ENCODE measurements at places on chromosomes 3 and 15. TPM values are rescaled to one million over a fixed set of nuclear protein-coding genes. Genes with fewer than 3 reads are reported as not detected.

DNA sequence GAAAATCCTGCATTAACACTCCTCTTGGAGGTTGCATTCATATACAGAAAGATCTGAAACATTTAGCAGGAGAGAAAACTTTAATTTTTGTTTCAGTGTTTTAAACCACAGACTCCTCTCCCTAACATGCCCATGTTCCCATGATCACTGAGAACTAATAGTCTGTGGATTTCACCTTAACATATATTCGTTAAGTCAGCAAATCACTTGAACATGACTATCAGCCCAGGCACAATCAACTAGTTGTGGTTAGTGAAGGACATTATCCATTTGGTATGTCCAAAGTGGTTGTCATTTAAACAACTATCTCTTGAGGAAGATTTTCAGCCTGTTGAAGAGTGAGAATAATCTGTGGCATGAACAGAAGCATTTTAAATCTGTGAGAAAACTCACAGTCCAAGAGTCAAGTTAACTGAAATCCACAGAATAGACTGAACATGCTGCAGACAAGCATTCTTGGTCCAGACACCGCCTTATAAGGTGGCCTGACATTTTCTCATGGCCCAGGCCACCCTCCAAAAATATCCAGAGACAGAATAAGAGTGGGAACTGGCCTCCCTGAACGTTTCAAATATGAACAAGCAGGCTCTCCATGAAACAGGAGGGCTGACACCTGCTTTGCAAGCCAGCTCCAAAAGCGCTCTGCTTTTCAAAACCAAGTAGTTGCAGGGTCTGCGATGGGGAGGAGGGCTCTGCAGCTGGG lies 39.9 kb upstream of the ADCY5 start:
- DNase-seq: no peak

DNA sequence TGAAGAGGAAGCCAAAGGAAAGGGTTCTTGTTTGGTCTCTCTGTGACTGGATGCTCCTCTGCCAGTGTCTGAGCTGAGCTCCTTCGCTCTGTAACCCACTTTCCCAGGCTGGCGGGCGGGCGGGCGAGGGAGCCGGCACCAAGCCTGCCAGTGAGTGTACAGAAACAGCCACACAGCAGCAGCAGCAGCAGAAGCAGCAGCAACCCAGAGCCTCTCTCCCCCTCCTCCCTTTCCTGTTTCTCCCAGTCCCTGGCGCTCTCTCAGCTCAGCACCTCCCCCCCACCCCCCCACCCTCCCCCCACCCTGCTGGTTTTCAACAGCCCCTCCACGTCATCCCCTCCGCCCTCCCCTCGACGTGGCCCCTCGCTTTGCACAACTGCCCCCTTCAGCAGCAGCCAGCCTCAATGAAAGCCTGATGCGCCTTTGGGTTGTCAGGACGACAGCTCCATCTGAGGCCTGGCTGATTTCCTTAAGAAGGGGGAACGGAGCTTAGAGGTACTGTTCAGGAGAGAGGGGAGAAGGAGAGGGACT lies at the start of gene LSAMP:
Gene LSAMP (minus strand): TSS at position 177 of the 531 bp plus-strand sequence.
- DNase-seq: no peak

DNA sequence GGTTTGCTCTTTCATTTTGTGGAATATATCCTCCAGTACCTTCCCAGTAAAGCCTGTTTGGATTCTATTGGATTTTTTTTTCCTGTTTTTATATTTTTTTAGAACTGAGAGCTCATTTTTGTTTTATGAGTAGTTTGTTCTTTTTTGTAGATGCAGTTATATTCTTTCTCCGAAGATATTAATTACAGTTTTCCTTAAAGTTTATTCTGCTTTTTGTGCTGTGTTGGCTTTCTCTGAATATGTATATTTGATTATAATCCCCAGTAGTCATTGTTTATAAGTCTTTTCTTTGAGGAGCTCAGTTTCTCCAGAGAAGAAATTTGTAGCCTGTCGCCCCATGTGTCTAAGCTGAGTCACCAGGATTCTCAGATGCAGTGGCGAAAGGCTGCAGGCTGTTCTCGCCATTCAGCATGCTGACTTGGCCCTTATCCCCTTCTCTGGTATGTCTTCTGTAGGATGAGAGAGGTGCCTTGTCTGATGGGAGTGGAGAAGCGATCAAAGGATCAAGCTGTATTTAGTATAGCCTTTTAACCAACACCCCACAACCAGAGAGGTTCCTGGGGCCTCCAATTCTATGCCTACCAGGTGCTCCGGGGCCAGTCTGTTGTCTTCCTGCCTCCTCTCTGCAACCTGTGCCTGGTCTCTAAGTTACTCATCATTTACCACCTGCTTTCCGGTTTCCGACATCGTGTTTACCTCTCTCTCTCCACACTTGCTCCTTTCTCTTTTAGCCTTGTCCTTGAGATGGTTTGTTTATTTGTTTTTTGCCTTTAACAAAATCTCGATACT lies 31.7 kb upstream of the MFSD1 start:
- DNase-seq: no peak

DNA sequence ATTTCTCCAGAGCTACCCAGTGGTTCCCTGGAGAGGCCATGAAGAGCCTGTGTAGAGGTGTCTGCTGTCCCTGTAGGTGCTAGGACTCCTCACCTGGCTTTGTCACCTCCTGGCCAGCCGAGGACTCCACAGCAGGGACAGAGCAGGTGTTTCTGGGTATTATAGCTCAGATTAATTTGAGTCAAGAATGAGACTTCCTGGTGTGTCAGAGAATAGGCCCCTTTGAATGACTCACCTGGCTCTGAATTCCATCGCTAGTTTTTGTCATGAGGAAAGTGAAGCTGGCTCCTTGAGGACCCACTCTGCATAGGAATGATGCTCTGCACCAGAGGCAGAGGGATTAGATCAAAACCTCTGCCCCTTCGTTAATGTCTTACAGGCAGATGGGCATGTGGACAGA lies 167.5 kb upstream of the TOPAZ1 start:
- no peak for DNase-seq

GRCh38 chr3:70829092-70829491 lies 516.7 kb upstream of the MDFIC2 start:
- no peak for DNase-seq

DNA sequence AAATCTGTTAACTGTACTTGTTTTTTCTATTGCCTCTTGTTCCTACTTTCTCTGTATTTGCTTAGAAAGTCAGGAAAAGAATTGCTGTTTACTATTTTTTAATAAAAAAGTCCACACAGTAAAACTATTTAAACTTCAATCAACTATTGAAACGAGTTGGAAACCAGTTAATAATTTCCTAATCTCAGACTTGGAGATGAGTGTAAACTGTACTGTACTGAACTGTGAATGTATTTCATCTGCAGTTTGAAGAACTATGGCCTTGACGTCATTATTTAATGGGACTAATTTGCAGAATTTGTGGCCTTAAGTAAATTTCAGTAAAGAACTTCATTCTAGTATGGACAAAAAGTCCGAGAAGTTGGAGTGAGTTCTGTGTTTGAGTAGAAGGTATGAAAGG lies 89.1 kb downstream of the LRRC28 start:
- no peak for DNase-seq

- no peak for DNase-seq
Measured at GRCh38 chr15:63877713-63878271, 44.0 kb upstream of the HERC1 start.

GRCh38 chr3:15498431-15499214 lies 22.9 kb downstream of the COLQ start:
- no peak for DNase-seq

DNA sequence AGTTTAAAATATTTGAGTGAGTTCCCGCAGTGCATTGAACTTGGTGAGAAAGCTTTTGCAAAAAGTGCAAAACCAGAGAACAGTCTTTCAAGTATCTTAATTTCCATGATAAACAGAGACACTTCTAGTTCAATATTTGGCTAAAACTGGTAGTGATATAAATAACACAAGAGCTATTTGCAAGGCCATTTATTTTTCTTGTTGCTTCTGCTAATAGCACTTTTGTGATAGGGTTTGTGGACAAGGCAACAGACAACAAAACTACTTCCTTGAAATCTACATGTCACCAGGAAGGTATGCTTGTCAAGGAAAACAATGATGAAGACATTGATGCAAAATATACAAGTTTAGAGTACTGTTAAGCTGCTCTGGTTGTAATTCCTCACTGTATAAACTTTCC lies 1225.1 kb downstream of the OTOL1 start:
- DNase-seq: no peak

DNA sequence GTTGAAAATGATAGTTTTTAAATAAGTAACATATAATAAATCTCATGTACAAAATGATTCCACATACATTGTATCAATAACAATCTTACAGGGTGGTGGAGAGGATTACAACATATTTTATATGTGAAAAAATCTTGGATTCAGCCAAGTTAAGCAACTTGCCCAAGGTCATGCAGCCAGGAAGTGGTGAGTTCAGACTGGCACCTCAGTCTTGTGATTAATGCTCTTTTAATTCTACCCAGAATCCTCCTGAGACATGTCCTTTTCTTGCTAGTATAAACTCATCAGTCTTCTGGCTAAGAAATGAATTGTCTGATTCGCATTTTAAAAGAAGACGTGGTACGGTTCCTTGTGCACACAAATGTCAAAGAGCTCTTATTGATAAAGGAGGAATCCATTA lies 4.5 kb upstream of the MYRIP start:
- no peak for DNase-seq

DNA sequence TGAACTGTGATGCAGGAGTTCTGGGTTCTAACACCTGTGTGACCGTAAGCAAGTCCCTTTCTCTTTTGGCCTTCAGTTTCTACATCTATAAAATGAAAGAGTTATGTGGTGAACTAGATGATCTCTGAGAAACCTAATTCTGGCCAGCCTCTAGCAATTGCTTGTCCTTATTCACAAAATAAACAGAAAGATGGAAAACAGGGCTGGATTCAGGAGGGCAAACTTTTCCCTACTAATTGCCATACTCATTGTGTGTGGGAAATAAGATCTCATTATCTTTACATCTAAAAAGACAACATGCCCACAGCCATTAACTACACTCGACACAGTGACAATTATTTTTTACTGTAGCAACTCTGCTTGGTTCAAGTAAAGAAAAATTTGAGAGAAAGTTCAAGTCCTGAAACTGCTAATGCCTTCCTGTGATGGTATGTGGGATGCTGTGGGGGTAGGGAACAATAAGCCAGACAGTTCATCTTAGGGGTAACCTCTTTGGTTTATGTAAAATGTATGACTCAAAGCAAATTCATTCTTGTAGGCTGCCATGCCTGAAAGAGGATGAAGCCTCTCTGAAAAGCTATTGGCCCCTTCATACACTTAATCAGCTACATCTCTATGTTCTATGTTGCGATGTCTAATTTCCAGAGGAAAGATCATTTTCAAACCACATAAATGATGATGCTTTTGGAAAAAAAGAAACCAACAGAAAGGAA lies 177.6 kb upstream of the BCL6 start:
- DNase-seq: no peak

GRCh38 chr3:66082679-66083078 lies 44.0 kb upstream of the MAGI1 start:
- DNase-seq: no peak

DNA sequence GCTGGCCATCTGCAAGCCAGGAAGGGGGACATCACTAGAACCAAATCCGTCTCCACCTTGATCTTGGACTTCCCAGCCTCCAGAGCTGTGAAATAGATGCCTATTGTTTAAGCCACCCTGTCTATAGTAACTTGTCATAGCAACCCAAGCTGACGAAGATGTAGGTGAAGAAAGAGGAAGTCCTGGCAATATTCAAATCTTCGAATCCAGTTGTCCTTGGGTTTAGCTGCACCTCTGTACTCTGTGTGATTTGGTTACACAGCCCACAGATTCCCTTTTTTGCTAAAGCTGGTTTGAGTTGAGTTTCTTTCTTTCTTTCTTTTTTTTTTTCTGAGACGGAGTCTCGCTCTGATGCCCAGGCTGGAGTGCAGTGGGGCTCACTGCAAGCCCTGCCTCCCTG lies 68.0 kb upstream of the XCR1 start:
- no peak for DNase-seq

DNA sequence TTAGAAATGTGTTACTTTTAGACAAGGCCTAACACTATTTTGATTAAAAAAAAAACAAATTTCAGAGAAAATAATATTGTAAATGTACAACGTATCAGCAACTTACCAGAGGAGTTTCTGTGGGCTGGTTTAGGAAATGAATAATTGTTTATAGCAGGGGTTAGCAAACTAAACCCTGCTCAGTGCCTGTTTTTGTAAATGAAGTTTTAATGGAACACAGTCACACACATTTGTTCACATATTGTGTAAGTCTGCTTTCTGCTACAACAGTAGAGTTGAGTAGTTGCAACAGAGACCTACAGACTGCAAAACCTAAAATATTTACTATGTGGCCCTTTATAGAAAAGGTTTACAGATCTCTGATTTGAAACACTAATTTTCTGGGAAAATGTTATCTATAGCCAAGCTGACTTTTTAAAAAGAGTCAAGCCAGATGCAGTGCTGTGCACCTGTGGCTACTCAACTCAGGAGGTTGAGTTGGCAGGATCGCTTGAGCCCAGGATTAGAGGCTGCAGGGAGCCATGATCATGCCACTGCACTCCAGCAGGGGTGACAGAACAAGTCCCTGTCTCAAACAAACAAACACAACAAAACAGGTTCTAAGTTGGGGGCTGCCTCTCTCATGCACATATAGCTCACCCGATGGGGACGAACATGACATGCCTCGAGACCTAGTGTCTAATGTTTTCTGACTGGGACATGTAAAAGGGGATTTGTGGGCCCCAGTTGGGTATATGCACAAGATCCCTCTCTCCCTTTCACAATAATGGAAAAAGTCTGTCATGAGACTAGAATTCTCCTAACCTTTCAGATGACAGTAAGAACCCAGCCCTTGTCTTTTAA lies 182.5 kb downstream of the TNIK start:
- DNase-seq: no peak

DNA sequence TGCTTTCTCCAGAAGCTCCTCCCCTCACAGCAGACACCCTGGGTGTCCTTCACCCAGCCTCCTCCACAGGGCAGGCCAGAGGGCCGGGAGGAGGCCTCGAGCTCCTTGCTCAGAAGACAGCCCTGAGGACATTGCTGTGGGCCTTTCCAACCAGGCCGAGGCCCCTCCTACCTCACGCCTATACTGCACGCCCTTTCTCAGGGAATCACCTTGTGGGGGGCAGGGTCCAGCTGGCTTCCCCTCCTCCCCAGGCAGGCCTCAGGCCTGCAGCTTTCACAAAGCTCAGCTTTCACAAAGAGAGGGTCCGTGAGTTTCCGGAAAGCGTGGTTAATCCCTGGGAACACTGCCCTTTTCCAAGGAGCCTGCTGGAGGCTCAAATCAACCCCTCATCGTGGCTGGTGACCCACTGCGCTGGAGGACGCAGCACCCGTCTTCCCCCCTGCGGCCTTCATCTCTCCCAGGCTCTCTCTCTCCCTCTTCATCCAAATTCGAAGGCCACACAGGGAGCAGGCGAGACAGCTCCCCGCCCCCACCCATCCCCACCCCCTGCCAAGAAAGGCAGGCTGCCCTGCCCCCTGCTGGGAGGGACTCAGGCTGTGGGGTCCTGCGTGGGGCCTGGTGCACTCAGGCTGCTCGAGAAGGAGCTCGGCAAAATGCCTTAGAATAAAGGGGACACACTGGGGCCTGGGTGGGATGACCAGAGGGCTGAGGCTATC lies 79.4 kb downstream of the OCA2 start:
- no peak for DNase-seq

GRCh38 chr15:37137221-37137620 lies 36.9 kb upstream of the MEIS2 start:
- no peak for DNase-seq

GRCh38 chr15:93072411-93073394 lies 16.3 kb downstream of the RGMA start:
- DNase-seq: no peak

- no peak for DNase-seq
Measured at GRCh38 chr3:105094588-105094987, 272.1 kb upstream of the ALCAM start.

CA12 gene
- total RNA-seq: 0.46 TPM

SCN11A gene
- total RNA-seq: 0.02 TPM

SENP7 gene
- 10.8 TPM for total RNA-seq

FBXW12 gene
- total RNA-seq: 0.14 TPM

THPO gene
- not detected for total RNA-seq

TIGIT gene
- total RNA-seq: 6.3 TPM

PARP15 gene
- total RNA-seq: 16.1 TPM

ALPK3 gene
- total RNA-seq: 0.34 TPM
